Kidney glomerular epithelial cell (primary cell): ENCODE measurements at places on chromosomes 16 and 17.

DNA sequence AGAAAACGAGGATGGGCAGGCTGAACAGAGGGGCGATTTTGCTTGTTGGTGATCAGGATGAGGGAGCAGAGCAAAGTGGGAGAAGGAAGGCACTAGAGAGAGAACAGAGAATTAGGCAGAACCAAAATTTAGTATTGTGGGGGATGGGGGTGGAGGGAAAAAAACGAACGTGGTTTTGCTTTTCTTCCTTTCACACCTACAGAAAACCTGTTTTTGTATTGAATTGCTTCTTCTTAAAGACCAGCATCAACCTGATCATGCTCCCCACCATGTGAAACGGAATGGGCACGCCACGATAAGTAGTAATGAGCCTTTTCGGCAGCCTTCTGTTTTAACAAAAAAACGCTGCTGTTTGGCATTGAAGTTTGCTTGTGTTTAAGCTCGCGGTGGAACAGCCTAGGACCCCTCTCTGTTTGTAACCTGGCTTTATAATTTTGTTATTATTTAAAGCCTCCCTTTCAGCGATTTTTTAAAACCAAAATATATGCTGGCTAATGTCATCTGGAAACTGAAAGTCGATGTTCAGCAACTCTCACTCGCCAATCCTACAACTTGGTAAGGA lies 36.8 kb downstream of the ERCC4 start:
- DNase-seq = no peak

- no peak for DNase-seq
Measured at GRCh38 chr16:89080196-89080853, 13.3 kb upstream of the ACSF3 start.

GRCh38 chr17:34313164-34313563 lies 6.1 kb upstream of the CCL8 start:
- no peak for DNase-seq

- peak; percentile 25 for DNase-seq
Measured at GRCh38 chr17:17928398-17929287, 43.6 kb downstream of the TOM1L2 start.

DNA sequence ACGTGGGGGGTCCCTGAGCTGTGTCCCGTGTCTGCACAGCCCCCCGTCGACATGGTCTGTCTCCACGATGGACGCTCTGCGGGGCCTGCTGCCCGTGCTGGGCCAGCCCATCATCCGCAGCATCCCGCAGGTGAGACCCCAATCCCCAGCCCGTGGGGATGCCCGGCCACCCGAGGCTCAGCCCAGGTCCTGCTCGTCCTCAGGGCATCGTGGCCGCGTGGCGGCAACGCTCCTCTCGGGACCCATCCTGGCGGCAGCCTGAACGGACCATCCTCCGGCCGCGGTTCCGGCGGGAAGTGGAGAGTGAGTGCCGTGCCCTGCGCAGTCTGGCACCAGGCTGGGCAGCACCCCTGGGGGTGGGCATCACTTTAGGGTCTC lies 4.9 kb downstream of the MSLN start:
- no peak for DNase-seq

- DNase-seq = no peak
Measured at GRCh38 chr17:50274142-50274896, at the start of gene TMEM92. TSS of gene TMEM92 (plus strand) at chr17:50274466. CDS start at chr17:50274502, 36 bp downstream.

- DNase-seq = no peak
Measured at GRCh38 chr16:61780161-61780560, 256.1 kb downstream of the CDH8 start.

DNA sequence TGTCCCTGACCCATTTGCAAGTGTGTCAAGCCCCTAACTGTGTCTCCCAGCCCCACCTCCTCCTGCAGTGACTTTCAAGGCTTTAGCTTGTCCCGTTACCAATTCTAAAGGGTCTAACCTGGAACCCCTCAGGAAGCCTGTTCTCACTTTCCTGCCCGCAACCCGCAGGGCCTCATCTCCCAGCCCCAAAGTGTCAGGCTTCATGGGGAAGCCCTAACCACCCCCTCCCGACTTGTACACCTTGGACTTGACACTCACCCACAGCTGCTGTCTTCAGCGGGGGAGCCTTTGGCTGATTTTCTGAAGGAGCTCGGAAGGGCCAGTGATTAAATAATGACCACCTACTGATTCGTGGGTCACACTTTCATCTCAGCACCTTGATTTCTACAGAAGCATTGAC lies 33.1 kb downstream of the NLRC5 start:
- DNase-seq = no peak

- DNase-seq = no peak
Measured at GRCh38 chr16:84255050-84255810, 15.4 kb upstream of the KCNG4 start.

DNA sequence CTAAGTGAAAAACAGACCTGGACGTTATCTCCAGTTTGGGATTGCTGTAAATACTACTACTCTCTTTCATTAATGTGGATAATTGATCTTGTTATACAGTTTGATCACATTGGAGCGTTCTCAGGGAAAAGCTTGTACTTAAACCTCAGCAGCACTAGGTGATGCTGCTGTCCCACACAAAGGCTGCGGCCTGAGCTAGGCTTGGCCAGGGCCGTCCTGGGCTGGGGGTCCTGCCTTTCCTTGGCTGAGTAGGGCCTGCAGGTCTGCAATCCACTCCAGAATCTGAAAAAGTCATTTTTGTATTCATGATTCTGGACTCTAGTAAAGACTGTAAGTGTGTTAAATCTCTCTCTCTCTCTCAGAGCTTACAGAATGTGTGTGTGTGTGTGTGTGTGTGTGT lies 23.7 kb upstream of the PMFBP1 start:
- DNase-seq = no peak

DNA sequence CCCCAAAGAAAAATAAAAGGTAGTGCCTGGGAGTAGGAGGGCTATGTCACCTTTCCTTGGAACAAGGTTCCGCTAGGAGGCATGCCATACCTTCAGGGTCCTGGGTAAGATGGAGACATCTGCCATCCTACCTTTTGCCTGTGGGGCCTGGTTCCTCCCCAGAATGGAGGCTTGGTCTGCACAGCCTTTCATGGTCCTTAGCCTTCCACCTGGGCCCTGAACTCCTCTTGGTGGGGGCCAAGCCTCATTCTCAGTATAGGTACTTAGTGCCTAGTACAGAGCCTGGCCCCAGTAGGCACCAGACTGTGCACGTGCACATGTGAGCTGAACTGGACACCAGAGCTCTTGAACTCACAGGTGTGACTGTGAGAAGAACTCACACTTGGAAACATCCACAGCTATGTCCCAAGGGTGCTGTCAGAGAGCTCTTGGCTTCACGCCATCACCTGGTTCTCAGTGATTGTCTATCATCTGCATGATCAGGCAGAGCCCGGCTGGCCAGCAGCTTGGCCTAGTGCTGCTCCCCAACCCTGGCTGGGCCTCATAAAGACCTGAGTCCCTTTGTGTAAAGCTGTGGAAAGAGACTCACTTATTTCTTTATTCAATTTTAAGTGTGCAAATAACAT lies 143.2 kb downstream of the SOCS1 start:
- DNase-seq = no peak

- no peak for DNase-seq
Measured at GRCh38 chr17:81020443-81020766, 14.5 kb upstream of the BAIAP2 start.

DNA sequence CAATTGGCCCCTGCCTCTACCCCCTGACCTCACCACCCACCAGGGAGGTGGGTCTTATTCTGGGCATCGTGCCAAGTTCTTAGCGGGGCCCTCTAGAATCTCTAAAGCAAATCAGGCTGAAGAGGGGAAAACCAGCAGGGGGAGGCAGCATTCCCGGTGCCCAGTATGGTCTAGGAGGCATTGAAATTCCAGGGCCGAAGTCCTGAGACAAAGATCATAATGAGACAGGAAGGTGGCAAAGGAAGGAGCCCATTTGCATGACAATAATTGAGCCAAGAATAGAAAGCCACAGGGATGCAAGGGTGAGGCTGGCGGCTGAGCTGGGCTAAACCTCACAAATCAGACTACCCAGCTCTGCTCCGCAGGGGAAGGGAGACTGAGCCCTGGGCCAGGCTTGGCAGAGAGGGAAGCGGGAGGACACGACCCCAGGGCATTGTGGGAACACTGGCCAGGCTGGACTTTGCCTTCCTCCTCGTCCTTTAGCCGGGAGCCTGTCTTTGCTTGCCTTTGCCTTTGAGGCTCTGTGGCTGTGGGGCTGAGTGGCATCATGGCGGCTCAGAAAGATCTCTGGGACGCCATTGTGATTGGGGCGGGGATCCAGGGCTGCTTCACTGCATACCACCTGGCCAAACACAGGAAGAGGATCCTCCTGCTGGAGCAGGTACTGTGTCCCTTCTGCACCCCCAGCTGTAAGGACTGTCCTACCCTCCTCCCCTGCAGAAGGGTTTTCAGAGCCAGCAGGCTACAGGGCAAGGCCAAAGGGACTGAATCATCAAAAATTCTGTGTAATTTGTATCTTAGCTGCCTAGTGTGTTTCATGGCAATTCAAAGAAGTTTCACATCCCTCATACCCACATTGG lies at the start of gene PIPOX:
PIPOX (plus strand) TSS at position 463 of the 860 bp plus-strand sequence; CDS start at position 548, 85 bp downstream.
- peak; percentile 37 for DNase-seq

GRCh38 chr17:48830840-48831548 lies at the start of gene CALCOCO2:
TSS of gene CALCOCO2 (plus strand) at chr17:48831035. CDS start at chr17:48841708, 10,673 bp downstream.
- DNase-seq = peak; percentile 61

- no peak for DNase-seq
Measured at GRCh38 chr17:73250851-73251640, 10.6 kb downstream of the CPSF4L start.

DNA sequence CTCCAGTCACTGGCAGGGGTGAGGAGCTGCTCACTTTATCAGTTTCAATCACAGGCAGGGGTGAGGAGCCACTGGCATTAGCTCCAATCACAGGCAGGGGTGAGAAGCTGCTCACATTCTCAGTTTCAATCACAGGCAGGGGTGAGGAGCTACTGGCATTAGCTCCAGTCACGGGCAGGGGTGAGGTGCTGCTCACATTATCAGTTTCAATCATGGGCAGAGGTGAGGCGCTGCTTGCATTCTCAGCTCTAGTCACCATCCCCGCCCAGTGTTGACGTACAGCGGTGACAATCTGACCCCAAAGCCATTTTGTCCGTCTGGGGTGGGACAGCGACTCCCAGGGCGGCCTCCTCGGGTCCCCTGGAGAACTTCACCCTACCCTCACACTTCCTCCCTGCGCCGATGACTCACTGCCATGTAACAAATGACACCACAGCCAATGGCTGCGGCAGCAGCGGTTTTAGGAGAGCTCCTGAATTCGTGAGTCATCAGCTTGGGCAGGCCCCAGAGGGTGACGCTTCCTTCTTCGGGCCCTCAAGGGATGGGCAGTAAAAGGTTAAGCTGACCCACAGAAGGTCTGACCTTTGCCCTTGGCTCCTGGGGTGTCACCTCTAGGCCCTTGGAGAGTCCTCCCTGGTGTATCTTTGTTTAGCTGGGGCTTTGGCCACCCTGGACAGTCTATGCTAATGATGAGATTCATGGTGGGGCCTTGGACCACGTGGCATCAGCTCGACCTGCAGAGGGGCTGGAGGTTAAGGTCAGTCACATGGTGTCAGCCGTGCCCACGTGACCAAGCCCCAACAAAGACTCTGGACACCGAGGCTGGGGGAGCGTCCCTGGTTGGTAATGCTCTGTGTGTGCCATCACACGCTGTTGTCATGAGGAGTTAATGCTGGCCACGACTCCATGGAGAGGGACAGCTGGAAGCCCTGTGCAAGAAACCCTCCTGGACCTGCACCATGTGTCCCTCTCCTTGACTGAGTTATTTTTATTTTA lies 171.7 kb downstream of the C16orf95 start:
- DNase-seq = no peak

DNA sequence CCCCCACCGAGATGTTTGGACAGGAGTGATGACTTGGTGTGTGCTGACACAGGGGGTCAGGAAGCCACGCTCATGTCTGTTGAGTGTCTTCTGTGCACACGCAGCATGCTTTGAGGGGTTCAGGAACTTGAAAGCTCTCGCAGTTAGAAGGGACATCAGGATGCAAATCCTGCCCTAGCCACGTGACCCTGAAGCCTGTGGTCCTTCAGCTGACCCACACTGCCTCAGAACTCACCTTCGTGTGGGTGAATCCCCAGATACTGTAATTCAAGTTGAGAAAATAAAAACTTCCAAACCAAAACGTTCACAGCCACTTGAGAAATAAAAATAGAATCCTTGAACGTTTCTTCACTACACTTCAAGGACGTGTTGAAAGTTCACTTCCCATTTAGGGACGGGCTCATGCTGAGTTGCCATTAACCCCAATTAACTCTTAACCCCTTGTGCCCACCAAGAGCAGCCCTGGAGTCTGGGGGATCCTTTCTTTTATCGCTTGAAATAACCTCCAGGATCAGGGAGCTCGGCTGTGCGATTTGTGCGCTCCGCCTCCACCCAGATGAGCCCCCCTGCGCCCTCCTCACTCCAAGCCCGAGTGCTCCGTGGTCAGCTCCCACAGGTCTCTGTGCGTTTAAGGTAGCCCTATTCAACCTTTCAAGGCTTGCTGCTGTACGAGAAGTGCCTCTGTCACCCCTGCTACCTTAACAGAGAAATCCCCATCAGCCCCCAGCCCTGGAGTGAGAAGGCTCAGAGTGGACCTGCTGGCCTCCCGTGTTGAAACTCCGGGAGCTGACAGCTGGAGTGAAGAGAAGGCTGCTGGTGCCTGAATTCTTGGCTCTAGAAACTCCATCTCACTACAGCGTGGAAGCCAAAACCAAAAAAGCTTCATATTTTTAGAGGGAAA lies 36.2 kb upstream of the NAT9 start:
- DNase-seq = no peak

DNA sequence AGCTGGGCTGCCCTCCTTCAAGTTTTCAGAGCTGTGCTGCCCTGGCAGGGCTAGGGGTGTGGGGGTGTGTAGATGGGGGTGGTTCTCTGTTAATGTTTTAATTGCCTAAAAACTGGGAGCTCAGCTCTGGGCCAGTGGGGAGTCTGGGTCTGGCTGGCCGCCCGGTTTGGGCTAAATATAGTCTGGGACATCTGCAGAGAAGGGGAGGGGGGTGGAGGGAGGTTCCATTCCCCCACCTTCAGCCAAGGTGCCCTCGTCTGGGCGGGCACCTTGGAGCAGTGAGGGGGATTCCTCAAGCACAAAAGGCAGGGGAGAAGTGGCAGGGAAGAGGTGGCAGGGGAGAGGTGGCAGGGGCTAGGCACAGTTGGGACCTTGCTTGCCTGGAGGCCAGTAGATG lies 13.0 kb downstream of the RARA start:
- DNase-seq = no peak

- no peak for DNase-seq
Measured at GRCh38 chr16:64206862-64207261, 915.0 kb downstream of the CDH11 start.

- peak; percentile 26 for DNase-seq
Measured at GRCh38 chr16:67967958-67968399, 458 bp downstream of the SLC12A4 start.

DNA sequence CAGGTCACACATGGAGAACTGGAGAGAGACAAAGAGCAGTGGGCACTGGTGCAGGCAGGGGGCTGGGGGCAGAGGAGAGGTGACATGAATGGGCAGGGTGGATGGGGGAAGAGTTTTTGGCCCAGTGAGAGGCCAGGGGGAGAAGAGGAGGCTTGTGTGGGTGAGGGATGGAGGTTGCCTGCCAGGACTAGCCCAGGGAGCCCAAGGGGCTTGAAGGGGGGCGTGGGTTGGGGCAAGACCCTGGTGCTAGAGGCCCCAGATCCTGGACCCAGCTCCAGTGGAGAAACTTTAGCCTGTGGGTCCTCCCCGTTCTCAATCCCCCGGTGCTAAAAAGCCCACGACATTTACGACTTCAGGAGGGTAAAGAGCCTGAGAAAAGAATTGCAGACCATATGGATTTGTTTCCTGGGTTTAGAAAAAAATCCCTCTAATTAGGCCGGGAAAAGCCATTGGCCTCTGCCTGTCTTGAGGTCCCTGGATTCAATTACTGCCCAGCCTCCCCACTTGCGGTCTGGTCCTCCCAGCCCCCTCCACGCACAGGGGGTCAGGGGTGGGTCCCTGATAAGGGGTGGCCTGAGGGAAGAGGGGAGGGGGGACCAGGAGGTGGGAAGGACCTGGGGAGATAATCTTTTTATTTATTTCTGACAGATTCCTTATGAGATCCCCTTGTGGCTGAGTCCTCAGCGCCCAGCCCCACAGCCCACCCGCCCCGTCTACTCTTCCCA lies 33.0 kb downstream of the NGFR start:
- DNase-seq = no peak
